ENCODE measurements at places on chromosomes 13 and 19.

DNA sequence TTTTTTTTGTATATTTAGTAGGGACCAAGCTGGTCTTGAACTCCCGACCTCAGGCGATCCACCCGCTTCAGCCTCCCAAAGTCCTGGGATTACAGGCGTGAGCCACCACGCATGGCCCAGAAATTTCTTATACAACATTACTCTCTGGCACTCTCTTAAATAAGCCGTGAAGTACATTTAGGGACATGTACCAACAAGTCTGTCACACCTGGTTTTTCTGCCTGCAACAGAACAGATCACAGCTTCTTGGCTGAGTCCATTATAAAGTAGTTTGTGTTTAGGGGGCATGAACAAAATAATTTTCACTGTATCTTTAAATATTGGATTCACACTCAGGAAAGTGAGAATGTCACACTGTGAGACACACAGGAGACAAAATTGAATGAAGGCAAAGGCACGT is 1567.3 kb downstream of the SLITRK5 start:
- no peak for DNase-seq

- DNase-seq: peak; percentile 65
These were observed 87.2 kb downstream of the SLC7A1 start for GRCh38 chr13:29508130-29508875.

DNA sequence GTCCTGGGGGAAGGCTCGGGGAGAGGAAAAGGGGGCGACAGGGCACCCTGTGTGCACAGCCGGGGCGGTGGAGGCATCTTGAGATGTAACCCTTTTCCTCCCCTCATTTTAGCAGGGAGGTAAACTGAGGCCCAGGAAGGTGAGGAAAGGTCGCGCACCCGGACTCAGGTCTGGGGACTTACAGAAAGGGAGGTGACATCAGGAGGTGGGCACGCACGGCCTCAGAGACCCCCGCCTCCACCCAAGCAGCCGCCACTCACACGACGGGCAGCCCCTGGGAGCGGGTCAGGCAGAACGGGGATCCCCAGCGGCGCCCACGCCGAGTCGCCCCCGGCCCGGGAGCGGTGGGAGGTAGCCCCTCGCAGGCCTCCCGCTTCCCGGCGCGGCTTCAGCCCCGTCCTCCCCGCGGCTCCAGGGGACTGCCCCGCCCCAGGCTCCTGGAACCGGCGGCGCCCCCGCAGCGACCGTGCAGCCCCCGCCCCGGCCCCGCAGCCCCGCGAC is 477 bp downstream of the PIP5K1C start:
- no peak for DNase-seq

- DNase-seq: peak; percentile 49
These were observed 26.2 kb downstream of the OPA3 start for GRCh38 chr19:45558399-45558878.

DNA sequence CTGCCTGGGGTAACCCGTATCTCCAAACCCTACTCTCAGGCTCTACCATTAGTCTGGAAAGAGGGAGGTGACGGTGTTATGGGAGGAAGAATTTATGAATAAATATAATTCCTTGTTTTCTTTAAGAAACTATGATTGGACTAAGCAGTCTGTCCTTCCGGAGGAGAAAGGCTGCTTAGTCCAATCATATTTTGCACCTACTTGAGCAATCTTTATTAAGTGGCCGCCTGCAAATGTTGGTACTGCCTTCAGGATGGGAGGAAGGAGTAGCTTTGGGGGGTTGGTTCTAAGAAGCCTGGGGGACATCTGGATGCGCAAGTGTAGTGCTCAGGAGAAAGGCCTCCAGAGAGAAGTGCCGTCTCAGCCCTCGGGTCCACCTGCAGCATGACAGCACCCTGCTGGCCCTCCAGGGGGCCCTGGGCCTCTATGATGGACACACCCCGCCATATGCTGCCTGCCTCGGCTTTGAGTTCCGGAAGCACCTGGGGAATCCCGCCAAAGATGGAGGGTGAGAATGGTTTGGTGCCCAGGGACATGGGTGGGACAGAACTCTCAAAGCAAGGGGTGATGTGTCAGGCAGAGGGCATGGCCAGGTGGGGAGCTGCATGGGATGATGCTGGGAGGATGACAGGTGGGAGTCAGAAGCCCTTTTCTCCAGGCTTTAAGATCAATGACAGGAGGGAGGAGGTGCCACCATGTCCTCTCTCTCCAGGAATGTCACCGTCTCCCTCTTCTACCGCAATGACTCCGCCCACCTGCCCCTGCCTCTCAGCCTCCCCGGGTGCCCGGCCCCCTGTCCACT is 4.1 kb downstream of the ACP4 start:
- no peak for DNase-seq

DNA sequence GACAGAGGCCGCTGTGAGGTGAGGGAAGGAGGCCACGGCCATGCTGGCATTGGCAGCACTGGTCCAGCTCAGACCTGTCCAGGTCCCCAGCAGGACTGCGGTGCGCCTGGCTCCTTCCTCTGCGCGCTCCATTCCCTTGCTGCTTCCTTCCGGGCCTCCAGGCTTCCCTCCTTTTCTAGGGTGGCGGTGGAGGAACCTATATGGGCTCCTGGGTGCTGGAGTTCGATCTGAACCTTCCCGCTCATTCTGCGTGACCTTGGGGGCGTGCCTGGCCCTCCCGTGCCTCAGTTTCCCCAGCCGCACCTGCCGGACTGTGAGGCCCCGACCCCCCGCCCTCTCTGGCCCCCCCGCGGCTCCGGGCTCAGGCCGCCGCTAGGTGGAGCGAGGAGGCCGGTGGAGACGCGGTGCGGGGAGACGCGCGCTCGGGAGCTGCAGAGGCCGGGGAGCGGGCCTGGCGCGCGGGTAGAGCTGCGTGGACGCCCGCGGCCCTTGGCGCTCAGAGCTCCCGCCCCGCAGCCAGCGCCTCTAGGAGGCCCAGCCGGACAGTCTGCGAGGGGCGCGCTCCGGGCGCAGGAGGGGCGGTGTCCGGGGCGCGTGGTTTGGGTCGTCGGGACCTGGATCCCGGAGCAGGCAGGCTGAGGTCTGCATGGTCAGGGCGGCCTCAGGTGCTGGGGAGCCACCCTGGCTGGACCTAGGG is 29.9 kb downstream of the EFNA2 start:
- DNase-seq: no peak

DNA sequence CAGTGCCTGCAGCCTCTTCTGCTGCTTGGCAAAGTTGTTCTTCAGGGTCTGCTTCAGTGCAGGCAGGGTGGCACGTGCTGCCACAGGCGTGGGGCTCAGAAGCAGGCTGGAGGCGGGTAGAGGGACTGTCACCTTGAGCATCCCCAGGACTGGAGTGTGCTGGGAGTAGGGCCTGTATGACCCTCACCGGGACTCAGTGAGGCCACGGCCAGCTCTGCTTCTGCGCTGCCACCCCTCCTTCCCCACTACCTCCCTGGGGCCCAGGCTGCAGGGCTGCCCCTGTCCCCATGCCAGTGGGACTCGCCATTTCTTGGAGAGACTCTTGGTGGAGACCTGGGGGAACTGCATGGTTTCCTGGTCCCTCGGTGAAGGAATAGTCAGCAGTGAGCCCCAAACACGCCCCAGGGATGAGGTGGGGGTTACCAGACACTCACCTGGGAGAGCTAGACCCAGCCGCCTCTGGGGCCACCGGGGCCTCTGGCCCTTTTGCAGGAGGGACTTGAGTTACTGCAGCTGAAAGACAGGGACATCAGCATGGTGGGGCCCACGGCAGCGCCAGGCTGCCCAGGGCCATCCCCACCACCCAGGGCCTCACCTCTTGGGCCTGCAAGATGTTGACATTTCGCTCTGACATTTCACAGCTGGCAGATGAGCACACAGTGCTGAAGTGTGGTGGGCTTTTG is 29.9 kb downstream of the TUBA3C start:
- DNase-seq: no peak

- DNase-seq: no peak
These were observed 65.5 kb downstream of the ERCC5 start for GRCh38 chr13:102911336-102911735.

GRCh38 chr19:42126574-42126973 is 5.7 kb downstream of the POU2F2 start:
- DNase-seq: no peak
